IMR-90 (cell line): ENCODE measurements at places on chromosomes 11 and 22. TPM values are rescaled to one million over a fixed set of nuclear protein-coding genes. Genes with fewer than 3 reads are reported as not detected.
A peak's percentile ranks its signal among the peaks of the same experiment; 100 is the strongest.

Gene TENM4
- 9.0 and 9.2 TPM in 2 replicates for total RNA-seq

Gene TCN1
- total RNA-seq = not detected in 2 replicates

Gene BIRC2
- total RNA-seq = 112 and 204 TPM in 2 replicates

Gene CD3D
- total RNA-seq = not detected in 2 replicates

Gene FOLR3
- total RNA-seq = 0.36 TPM in 1 of 2 replicates, not detected in the other

Gene KDM2A
- 26.7 and 27.8 TPM in 2 replicates for total RNA-seq

Gene PKNOX2
- total RNA-seq = 0.72 and 1.1 TPM in 2 replicates

Gene CSKMT
- total RNA-seq = 6.4 and 7.9 TPM in 2 replicates

Gene SIK2
- 7.9 and 8.6 TPM in 2 replicates for total RNA-seq

Gene ASPHD2
- total RNA-seq = 1.1 and 1.3 TPM in 2 replicates

Gene SCN3B
- under 0.01 TPM in 2 replicates for total RNA-seq

Gene ARHGAP42
- total RNA-seq = 7.3 and 8.9 TPM in 2 replicates

Gene TRIM51
- not detected in 2 replicates for total RNA-seq

Gene B3GAT3
- 10.4 and 10.6 TPM in 2 replicates for total RNA-seq

Gene PDGFB
- total RNA-seq = not detected in 2 replicates

- no peaks in the 10 kb centered on the region for H3K36me3 ChIP-seq
- peaks cover 12% of the 10 kb centered on the region for H3K4me1 ChIP-seq
- peak overlapping the region; percentile 81 for H3K27ac ChIP-seq
- DNase-seq = no peak
- H3K4me3 ChIP-seq = peak overlapping the region; percentile 83
These were observed 729 bp downstream of the IL17RA start for GRCh38 chr22:17085277-17086181.

GRCh38 chr22:36507518-36508010 is 724 bp upstream of the FOXRED2 start:
- no peaks in the 10 kb centered on the region for H3K4me1 ChIP-seq
- no peaks in the 10 kb centered on the region for H3K27me3 ChIP-seq
- peaks cover 26% of the 10 kb centered on the region for H3K36me3 ChIP-seq
- no peak overlapping the region for H3K27ac ChIP-seq
- DNase-seq = no peak

DNA sequence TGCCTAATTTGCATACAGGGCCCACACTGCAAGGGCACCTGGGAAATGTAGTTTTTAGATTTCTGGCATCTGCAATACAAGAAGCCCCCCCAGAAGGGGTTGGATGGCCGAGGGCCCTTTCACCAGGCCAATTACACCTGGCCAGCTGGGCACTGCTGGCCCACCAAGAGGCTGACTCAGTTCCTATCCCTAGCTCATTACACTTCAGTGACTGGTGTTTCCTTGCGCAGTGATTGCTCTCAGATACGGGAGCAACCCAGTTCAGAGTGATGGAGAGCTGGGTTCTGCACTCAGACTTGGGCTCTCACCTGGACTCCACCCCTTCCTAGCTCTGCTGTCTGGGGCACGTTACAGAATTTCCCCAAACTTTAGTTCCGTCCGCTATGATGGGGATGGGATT is 81.1 kb upstream of the SHANK2 start:
- no peak overlapping the region for H3K27ac ChIP-seq
- no peaks in the 10 kb centered on the region for H3K36me3 ChIP-seq
- H3K4me3 ChIP-seq = no peak overlapping the region
- H3K27me3 ChIP-seq = peaks cover 24% of the 10 kb centered on the region

DNA sequence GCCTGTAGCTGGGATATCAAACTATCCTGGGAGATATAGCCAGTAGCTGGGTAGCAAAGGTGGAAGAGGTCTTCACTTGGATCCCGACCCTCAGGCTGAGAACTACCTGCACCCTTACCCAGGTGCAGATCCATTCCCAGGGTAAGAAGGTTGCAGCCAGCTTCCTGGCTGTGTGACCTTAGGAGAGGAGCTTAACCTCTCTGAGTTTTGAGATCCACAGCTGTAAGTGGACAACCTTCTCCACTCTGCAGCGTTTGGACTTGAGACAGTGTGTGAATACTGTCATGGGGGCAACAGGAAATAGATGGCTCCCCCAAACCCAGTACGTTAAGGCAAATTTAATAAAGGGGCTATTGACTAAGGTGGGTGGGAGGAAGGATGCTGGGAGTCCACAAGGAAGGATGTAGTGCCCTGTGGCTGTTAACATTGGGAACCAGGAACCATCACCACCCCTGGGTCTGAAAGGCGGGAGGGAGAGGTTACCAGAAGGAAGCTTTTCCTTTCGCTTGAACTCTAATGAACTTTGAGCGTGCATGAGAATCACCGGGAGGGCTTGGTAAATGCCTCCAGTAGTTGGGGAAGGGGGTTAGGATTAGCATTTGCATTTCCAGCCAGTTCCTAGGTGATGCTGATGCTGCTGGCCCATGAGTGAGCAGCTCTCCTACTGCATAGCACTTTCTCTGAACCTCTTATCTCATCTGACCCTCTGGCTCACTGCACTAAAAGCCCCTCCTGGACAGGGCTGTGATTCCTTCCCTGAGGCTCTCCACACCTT is 24.4 kb downstream of the SGSM1 start:
- no peaks in the 10 kb centered on the region for H3K36me3 ChIP-seq
- DNase-seq = no peak
- H3K27me3 ChIP-seq = peaks cover 13% of the 10 kb centered on the region; the same call in 1 of the 2 replicates
- H3K4me3 ChIP-seq = no peak overlapping the region
- no peak overlapping the region for H3K27ac ChIP-seq

DNA sequence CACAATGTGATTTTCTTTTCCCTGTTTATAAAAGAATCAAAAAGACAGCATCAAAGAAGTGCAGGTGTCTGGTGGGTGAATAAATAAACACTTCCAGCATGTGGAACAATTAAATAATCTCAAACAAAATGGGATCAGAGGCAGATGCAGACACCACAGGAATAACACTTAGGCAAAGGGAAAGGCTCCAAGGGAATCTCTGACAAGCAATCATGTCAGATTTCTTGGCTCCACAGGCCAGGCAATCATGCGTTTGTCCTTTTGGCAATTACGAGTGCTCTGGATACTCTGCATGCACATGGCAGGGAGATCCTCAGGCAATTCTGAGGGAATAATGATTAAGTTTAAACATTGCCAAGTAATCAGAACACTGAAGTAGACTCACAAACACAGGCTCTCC is 403.5 kb upstream of the LUZP2 start:
- DNase-seq = no peak
- no peaks in the 10 kb centered on the region for H3K4me1 ChIP-seq
- H3K4me3 ChIP-seq = no peak overlapping the region
- H3K36me3 ChIP-seq = no peaks in the 10 kb centered on the region
- no peak overlapping the region for H3K27ac ChIP-seq
- H3K27me3 ChIP-seq = no peaks in the 10 kb centered on the region

- H3K4me1 ChIP-seq = peaks cover 5% of the 10 kb centered on the region; the same call in 1 of the 2 replicates
- peak; percentile 52 for DNase-seq
- no peaks in the 10 kb centered on the region for H3K27me3 ChIP-seq
- no peaks in the 10 kb centered on the region for H3K36me3 ChIP-seq
These were observed 84.7 kb upstream of the GDPD4 start for GRCh38 chr11:77386178-77386577.

GRCh38 chr22:49402169-49402568 is 425.5 kb downstream of the BRD1 start:
- H3K27me3 ChIP-seq = no peaks in the 10 kb centered on the region
- no peaks in the 10 kb centered on the region for H3K36me3 ChIP-seq
- H3K27ac ChIP-seq = no peak overlapping the region
- H3K4me1 ChIP-seq = no peaks in the 10 kb centered on the region

GRCh38 chr22:45594123-45594941 is 77.3 kb upstream of the ATXN10 start:
- DNase-seq = no peak
- H3K36me3 ChIP-seq = peaks cover 69% of the 10 kb centered on the region
- no peak overlapping the region for H3K27ac ChIP-seq
- no peak overlapping the region for H3K4me3 ChIP-seq
- H3K27me3 ChIP-seq = no peaks in the 10 kb centered on the region

DNA sequence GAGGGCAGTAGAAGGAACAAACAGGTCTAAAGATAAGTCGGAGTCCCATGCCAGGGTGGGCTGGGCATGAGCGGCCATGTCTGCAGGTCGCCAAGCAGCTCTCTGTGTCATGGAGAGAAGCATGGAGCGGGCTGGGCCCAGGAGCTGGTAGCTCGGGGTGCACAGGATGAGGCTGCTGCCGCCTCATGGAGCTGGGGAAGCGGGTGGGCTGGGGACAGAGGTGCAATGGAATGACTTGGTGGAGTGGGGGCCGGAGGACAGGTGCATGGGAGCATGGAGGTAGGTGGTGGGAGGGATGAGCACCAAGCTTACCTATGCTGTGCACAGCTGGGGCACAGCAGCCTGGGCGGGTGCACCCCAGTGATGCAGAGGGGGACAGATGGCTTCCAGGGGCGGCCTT is 3.6 kb downstream of the NRXN2 start:
- peaks cover 80% of the 10 kb centered on the region for H3K27me3 ChIP-seq
- no peak overlapping the region for H3K4me3 ChIP-seq
- DNase-seq = no peak
- H3K27ac ChIP-seq = no peak overlapping the region
- no peaks in the 10 kb centered on the region for H3K36me3 ChIP-seq
- H3K4me1 ChIP-seq = no peaks in the 10 kb centered on the region

DNA sequence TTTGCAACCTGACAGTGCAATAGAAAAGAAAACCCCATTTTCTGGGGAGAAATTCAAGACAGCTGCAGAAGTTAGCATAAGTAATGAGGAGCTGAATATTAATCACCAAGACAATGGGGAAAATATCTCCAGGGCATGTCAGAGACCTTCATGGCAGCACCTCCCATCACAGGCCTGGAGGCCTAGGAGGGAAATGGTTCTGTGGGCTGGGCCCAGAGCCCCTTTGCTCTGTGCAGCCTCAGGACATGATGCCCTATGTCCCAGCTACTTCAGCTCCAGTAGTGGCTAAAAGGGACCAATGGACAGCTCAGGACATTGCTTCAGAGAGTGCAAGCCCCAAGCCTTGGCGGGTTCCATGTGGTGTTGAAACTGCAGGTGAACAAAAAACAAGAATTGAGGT is 14.6 kb upstream of the DKK3 start:
- no peak for DNase-seq
- no peaks in the 10 kb centered on the region for H3K36me3 ChIP-seq
- H3K4me3 ChIP-seq = no peak overlapping the region
- peaks cover 10% of the 10 kb centered on the region for H3K4me1 ChIP-seq
- H3K27ac ChIP-seq = no peak overlapping the region

- H3K4me1 ChIP-seq = peaks cover 9% of the 10 kb centered on the region
- H3K27ac ChIP-seq = no peak overlapping the region
- no peaks in the 10 kb centered on the region for H3K36me3 ChIP-seq
- no peak for DNase-seq
- no peak overlapping the region for H3K4me3 ChIP-seq
These were observed 149.3 kb downstream of the RBFOX2 start for GRCh38 chr22:35879351-35879750.

DNA sequence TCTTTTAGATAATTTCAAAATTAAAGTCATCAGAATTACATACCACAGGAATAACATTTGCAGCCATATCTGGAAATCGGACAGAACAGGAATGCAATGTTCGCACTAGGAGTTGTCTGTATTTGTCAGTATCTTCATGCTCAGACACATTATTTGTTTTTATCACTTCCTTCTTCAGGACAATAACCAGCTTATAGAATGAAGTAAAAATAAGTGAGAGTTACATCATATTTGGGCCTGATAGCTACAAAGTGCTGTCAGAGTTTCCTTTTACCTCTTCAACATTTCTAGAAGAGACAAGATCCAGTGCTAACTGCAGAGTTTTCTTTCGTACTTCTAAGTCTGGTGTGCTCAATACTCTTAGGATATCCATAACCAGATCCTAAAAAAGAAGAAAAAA is 18.9 kb downstream of the COPB1 start:
- no peaks in the 10 kb centered on the region for H3K4me1 ChIP-seq
- no peak overlapping the region for H3K4me3 ChIP-seq
- H3K27me3 ChIP-seq = no peaks in the 10 kb centered on the region
- DNase-seq = no peak
- H3K27ac ChIP-seq = no peak overlapping the region

DNA sequence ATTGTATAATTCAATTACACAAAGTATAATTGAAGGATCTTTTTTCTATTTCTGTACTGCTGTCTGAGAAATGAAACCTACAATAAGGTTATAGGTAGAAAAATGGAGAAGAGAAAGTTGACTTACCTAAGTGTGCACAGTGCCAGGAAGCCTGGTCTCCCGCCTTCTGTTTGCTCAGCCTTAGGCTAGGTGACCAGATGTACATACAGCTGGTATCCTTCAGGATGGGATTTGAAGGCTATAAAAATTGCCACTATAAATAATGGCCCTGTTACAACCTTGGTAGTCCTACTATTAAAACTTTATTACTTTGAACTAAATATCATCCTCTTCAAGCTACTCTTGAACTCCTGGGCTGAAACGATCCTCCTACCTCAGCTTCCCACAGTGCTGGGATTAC is 19.7 kb downstream of the OR51E2 start:
- peaks cover 4% of the 10 kb centered on the region for H3K4me1 ChIP-seq
- no peaks in the 10 kb centered on the region for H3K27me3 ChIP-seq
- no peaks in the 10 kb centered on the region for H3K36me3 ChIP-seq
- no peak overlapping the region for H3K27ac ChIP-seq

DNA sequence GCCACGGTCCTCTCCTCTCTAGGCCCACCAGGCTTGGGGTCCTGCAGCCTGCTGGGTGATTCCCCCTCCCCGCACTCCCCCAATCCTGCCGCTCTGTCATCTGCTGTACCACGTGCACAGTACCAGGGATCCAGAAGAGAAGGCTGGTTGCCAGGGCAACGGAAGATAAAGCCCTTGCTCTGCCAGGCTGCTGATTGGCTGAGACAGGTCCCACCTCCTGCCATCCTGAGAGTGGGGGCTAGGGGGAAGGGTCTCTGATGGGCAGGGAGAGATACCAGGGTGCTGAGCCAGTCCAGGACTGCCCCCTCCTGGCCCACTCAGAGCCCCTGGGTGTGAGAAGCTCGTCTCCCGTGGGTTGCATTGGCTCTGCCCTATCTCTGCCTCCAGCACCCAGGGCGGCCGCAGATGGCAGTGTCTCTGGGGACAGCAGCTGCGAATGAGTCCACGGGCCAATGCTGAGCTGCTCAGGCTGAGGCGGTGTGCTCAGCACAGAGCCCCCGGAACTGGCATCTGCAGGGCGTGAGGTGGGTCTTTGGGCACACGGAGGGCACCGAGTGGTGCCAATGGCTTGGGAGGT is at the start of gene SMIM45:
TSS of gene SMIM45 (plus strand) at position 253 of the 577 bp plus-strand sequence.
- no peak within 1 kb of the TSS for H3K4me3 ChIP-seq
- no peak for DNase-seq
- H3K4me1 ChIP-seq = no peaks in the 10 kb centered on the region
- no peaks in the 10 kb centered on the region for H3K36me3 ChIP-seq
- H3K27me3 ChIP-seq = no peaks in the 10 kb centered on the region

- no peaks in the 10 kb centered on the region for H3K27me3 ChIP-seq
- H3K27ac ChIP-seq = peak overlapping the region; percentile 45
- DNase-seq = peak; percentile 35
- H3K4me1 ChIP-seq = peaks cover 10% of the 10 kb centered on the region
- H3K4me3 ChIP-seq = peak overlapping the region; percentile 55
These were observed 29.2 kb upstream of the PLET1 start for GRCh38 chr11:112289588-112290492.

GRCh38 chr11:134242376-134242775 is 10.8 kb downstream of the THYN1 start:
- no peaks in the 10 kb centered on the region for H3K27me3 ChIP-seq
- H3K27ac ChIP-seq = no peak overlapping the region
- peaks cover 63% of the 10 kb centered on the region for H3K36me3 ChIP-seq
- DNase-seq = no peak
- no peak overlapping the region for H3K4me3 ChIP-seq

- H3K4me1 ChIP-seq = no peaks in the 10 kb centered on the region
- no peaks in the 10 kb centered on the region for H3K36me3 ChIP-seq
- no peak overlapping the region for H3K4me3 ChIP-seq
- no peaks in the 10 kb centered on the region for H3K27me3 ChIP-seq
- peak; percentile 70 for DNase-seq
These were observed 806.7 kb downstream of the NTM start for GRCh38 chr11:132177106-132177505.

- peaks cover 4% of the 10 kb centered on the region for H3K27me3 ChIP-seq
- H3K4me3 ChIP-seq = no peak overlapping the region
- H3K4me1 ChIP-seq = no peaks in the 10 kb centered on the region
- no peak for DNase-seq
These were observed 26.5 kb upstream of the SESN3 start for GRCh38 chr11:95257456-95257971.
